ENCODE measurements at places on chromosomes 7 and 10. TPM values are rescaled to one million over a fixed set of nuclear protein-coding genes. Genes with fewer than 3 reads are reported as not detected.

Gene SCD
- total RNA-seq = 327 TPM

Gene CASP2
- 33.7 TPM for total RNA-seq

Gene ZNF775
- total RNA-seq = 4.5 TPM

Gene CCNJ
- total RNA-seq = 8.8 TPM

DNA sequence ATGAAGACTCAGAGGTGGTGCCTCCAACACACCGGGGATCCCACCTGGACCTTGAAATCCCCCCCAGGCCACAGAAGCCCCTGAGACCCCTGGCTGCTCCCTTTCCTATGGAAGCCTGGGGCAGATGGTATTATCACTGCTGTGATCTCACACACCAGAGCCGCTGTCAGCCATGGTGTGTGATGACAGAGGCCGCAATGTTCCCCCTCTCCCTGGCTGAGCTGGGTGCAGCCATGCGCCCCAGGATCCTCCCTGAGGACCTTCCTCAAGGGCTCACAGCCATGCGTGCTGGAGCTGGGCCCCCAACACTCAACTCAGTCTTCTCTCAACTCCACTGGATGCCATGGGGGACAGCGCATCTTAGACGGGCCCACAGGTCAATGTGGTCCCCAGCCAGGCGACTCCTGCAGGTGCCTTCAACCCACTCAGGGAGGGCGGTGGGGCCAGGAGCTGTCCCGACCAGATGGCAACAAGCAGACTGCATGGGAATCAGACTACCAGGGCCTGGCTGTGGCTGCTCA, 44.9 kb downstream of the VIPR2 start:
- no peaks in the 10 kb centered on the region for H3K36me3 ChIP-seq
- no peak overlapping the region for H3K27ac ChIP-seq
- no peaks in the 10 kb centered on the region for H3K27me3 ChIP-seq
- no peak for DNase-seq

DNA sequence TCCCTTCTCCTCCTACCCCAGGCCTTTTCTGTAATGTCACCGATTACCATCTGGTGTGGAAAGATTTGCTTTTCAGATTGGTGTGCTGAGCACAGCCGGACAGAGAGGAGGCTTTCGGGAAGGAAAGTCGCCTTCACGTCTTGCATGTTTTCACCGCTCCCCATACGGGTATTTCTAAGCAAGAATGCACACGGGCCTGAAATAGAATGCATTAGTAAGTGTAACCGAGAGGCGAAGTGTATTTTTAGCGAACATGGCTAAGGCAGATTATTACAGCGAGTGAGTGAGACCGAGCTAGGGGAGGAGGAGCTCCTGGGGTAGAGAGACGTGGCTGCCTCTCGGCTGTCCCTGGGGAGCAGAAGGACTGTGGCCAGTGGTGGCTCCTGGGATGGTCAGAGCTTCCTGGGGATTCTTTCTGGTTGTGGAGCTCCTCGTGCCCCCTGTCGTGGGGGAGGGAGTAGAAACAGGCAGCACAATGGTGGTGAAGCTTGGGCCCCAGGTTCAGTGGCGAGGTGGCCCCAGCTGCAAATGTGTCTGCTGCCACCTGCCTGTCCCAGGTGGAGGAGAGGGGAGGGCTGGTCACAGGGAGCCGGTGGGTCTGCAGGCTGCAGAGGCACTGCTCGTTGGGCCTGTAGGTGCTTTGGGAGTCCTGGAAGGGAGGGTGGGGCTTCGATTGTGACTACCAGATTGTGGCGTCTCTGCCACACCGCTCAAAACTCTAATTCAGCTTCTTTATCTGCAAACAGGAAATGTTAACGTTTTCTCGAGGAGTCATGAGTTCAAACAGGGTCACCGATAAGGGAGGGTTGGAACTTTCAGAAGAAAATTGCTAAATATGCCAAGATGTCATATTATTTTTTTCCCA, 135.8 kb downstream of the CAMK1D start:
- H3K4me3 ChIP-seq = no peak overlapping the region
- no peak for DNase-seq
- no peaks in the 10 kb centered on the region for H3K27me3 ChIP-seq
- H3K27ac ChIP-seq = peak overlapping the region; percentile 43
- peaks cover 6% of the 10 kb centered on the region for H3K4me1 ChIP-seq

DNA sequence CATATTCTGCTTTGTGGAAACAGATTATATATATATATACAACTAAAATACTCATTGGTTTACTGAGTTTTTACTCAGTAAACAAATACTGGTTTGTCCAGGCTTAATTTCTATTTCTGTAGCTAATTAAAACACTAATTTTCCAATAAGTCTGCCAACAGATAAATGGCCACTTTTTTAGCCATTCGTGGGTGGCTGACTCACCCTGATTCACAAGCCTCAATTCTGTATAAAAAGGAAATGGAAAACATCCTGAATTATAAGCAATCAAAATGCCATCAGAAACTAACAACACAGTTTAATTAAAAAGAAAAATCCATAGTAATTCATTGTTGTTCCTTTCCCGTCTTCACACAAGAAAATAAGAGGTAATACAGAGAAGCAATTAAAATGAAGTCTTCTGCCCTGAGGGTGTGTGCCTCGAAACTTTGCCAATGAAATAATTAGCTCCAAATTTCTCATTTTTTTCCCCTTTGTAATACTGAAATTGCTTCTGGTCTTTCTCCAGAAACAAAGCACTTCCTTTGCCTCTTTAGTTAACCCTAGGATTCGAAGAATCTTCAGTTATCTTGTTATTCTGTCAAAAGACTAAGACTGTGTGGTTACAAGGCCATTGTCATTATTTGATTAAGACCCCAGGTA, 118.7 kb upstream of the PTN start:
- H3K27ac ChIP-seq = no peak overlapping the region
- H3K27me3 ChIP-seq = no peaks in the 10 kb centered on the region
- no peaks in the 10 kb centered on the region for H3K36me3 ChIP-seq
- no peaks in the 10 kb centered on the region for H3K4me1 ChIP-seq
- DNase-seq = no peak
- no peak overlapping the region for H3K4me3 ChIP-seq

DNA sequence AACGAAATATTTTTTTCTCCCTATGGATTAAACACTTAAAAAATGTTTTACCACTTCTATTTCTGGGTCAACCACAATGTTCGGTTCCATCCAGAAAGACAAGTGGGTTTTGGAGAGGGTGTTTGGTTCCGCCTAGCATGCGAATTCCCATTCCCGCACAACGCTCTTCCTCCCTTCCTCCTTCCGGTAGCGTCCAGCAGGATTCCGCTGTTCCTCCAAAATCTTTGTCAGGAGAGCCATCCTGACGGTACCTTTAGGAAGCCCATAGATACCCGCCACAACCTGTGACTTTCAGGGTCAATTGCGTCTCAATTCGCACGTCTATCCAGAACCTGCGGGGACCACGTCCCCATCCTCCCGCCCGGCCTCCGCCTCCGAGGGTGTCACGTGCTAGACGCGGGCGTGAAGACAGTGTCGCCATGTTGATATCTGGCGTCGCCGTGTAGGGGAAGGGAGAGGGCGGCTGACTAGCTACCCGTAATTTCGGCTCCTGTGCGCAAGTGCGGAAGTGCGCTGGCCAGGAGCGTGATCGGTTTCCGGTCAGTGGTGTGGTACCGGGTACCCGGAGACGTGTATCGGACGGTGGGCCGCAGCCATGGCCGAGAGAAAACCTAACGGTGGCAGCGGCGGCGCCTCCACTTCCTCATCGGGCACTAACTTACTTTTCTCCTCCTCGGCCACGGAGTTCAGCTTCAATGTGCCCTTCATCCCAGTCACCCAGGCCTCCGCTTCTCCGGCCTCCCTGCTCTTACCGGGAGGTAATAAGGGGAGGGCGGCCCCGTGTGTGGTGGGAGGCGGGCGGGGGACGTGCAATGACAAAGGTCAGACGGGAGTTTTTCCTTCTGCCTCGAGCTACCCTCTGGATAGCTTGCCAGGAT, at the start of gene SEC23IP:
TSS of gene SEC23IP (plus strand) at position 543 of the 878 bp plus-strand sequence. CDS start at position 596, 53 bp downstream.
- H3K4me3 ChIP-seq = peak within 1 kb of the TSS; percentile 86
- peak within 1 kb of the TSS; percentile 87 for H3K27ac ChIP-seq
- no peaks in the 10 kb centered on the region for H3K27me3 ChIP-seq
- DNase-seq = peak; percentile 98
- H3K36me3 ChIP-seq = peaks cover 8% of the 10 kb centered on the region

DNA sequence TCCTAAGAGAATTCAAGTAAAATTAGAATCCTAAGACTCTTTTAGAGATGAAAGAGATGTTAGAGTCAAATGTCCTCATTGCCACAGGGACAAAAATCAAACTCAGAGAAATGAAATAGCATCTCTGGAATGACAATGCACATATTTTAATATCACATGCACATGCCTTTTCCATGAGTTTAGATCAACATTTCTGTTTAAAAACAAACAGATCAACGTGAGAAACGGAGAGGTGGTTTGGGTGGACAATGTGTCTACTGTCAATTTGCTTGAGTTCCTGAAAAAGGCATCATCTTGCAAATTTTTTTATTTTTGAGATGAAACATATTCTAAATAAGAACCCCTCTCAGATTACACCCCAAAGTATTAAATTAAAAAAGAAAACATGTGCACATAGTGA, 130.0 kb downstream of the CHRM2 start:
- no peak for DNase-seq
- H3K27ac ChIP-seq = no peak overlapping the region
- no peaks in the 10 kb centered on the region for H3K27me3 ChIP-seq
- no peak overlapping the region for H3K4me3 ChIP-seq
- no peaks in the 10 kb centered on the region for H3K36me3 ChIP-seq

- H3K36me3 ChIP-seq = no peaks in the 10 kb centered on the region
- H3K27me3 ChIP-seq = no peaks in the 10 kb centered on the region
- no peaks in the 10 kb centered on the region for H3K4me1 ChIP-seq
- no peak overlapping the region for H3K4me3 ChIP-seq
- DNase-seq = no peak
Measured at GRCh38 chr7:118580743-118581382, 356.4 kb downstream of the ANKRD7 start.

GRCh38 chr7:77433901-77434300, 17.8 kb upstream of the GSAP start:
- no peak overlapping the region for H3K4me3 ChIP-seq
- no peaks in the 10 kb centered on the region for H3K27me3 ChIP-seq
- no peak overlapping the region for H3K27ac ChIP-seq
- no peaks in the 10 kb centered on the region for H3K36me3 ChIP-seq
- H3K4me1 ChIP-seq = peaks cover 6% of the 10 kb centered on the region

DNA sequence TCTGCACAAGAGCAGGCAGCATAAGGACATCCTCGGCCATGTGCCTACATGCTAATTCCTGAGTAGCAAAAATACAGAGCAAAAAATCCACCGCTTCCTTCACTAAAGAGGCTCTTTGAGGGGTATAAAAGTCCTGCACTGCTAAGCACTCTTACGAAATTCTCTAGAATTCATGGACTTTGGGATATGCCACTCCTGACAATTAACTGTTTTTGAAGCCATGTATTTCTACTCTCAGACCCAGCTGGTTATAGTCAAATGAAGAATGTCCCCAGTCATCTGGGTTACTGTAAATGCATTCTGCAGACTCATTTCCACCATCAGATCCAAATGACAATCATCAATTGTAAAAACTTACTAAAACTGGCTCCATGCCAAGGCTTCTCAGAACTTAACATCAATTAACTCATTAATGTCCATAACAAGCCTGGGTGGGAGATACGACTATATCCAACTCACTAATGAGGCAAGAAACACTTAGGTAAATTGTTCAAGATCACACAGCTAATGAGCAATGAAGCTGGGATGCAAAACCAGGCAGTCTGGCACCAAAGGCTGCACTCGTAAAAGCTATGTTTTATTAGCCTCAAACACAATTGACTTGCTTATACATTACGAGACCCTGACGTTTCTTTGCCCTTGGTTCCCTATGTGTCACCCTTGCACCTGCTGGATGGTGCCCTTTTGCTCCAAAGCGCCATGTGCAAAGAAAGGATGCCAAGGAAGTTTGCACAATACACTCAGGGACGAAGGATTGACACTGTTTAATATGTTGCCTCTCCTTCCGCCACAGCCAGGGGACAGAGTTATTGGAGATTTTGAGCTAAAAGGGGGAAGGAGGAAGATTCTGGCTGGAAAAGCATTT, 250.4 kb downstream of the ELMO1 start:
- no peaks in the 10 kb centered on the region for H3K27me3 ChIP-seq
- no peak for DNase-seq
- H3K36me3 ChIP-seq = peaks cover 30% of the 10 kb centered on the region
- H3K4me3 ChIP-seq = no peak overlapping the region
- H3K4me1 ChIP-seq = peaks cover 21% of the 10 kb centered on the region
- H3K27ac ChIP-seq = no peak overlapping the region

GRCh38 chr10:21364196-21365114, 161.0 kb downstream of the SKIDA1 start:
- no peaks in the 10 kb centered on the region for H3K36me3 ChIP-seq
- no peak overlapping the region for H3K27ac ChIP-seq
- no peak overlapping the region for H3K4me3 ChIP-seq
- H3K4me1 ChIP-seq = peaks cover 12% of the 10 kb centered on the region
- no peak for DNase-seq

- no peak overlapping the region for H3K27ac ChIP-seq
- peaks cover 14% of the 10 kb centered on the region for H3K27me3 ChIP-seq
- no peak overlapping the region for H3K4me3 ChIP-seq
- H3K36me3 ChIP-seq = no peaks in the 10 kb centered on the region
- no peaks in the 10 kb centered on the region for H3K4me1 ChIP-seq
- DNase-seq = no peak
Measured at GRCh38 chr7:103996017-103996551, 6.6 kb upstream of the RELN start.

GRCh38 chr7:12583176-12583575, 12.7 kb downstream of the SCIN start:
- H3K4me3 ChIP-seq = no peak overlapping the region
- H3K27ac ChIP-seq = no peak overlapping the region
- no peak for DNase-seq
- no peaks in the 10 kb centered on the region for H3K27me3 ChIP-seq
- peaks cover 8% of the 10 kb centered on the region for H3K4me1 ChIP-seq
- peaks cover 3% of the 10 kb centered on the region for H3K36me3 ChIP-seq

- H3K36me3 ChIP-seq = no peaks in the 10 kb centered on the region
- H3K4me1 ChIP-seq = no peaks in the 10 kb centered on the region
- no peak for DNase-seq
- no peaks in the 10 kb centered on the region for H3K27me3 ChIP-seq
- H3K27ac ChIP-seq = no peak overlapping the region
Measured at GRCh38 chr10:126252884-126253610, 135.2 kb downstream of the ADAM12 start.

DNA sequence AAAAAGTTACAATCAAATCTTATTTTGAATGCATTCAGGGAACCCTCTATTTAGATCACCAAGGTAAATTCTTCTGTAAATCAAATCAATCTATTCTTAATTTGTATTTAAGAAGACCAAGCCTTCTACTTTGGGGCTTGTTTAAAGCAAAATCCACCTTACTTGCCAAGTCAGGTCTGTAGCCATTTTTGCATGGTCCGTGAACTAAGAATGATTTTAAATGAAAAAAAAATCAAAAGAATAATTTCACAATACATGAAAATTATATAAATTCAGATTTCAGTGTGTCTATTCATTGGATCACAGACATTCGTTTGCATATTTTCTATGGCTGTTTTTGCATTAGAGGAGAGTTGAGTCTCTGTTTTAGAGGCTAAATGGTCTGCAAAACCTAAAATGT, 59.4 kb downstream of the SYPL1 start:
- no peak for DNase-seq
- H3K4me1 ChIP-seq = peaks cover 4% of the 10 kb centered on the region
- H3K27ac ChIP-seq = no peak overlapping the region
- no peaks in the 10 kb centered on the region for H3K27me3 ChIP-seq
- no peak overlapping the region for H3K4me3 ChIP-seq
- H3K36me3 ChIP-seq = no peaks in the 10 kb centered on the region

Measured in lower lobe of right lung (tissue), 2 donors.